ENCODE measurements at places on chromosomes 7 and 10. TPM values are rescaled to one million over a fixed set of nuclear protein-coding genes. Genes with fewer than 3 reads are reported as not detected.
A peak's percentile ranks its signal among the peaks of the same experiment; 100 is the strongest.

CLDN12 gene
- total RNA-seq = 60.8 TPM

SYNPO2L gene
- total RNA-seq = not detected

FZD1 gene
- total RNA-seq = 10.0 TPM

LIPN gene
- not detected for total RNA-seq

TDRD1 gene
- total RNA-seq = under 0.01 TPM

JMJD1C gene
- 355 TPM for total RNA-seq

GNAT3 gene
- not detected for total RNA-seq

TSPAN33 gene
- 4.7 TPM for total RNA-seq

GSTO2 gene
- 0.62 TPM for total RNA-seq

CHAT gene
- 0.62 TPM for total RNA-seq

THSD7A gene
- total RNA-seq = 41.0 TPM

BEND7 gene
- total RNA-seq = 4.8 TPM

CHST15 gene
- total RNA-seq = 58.6 TPM

UTF1 gene
- not detected for total RNA-seq

CYP3A4 gene
- total RNA-seq = not detected

SAP25 gene
- total RNA-seq = not detected

EXOSC1 gene
- 38.7 TPM for total RNA-seq

HKDC1 gene
- total RNA-seq = 2.3 TPM

CUBN gene
- total RNA-seq = 2.3 TPM

FAM241B gene
- 10.1 TPM for total RNA-seq

PDE6C gene
- not detected for total RNA-seq

LRRC18 gene
- total RNA-seq = not detected

DNA sequence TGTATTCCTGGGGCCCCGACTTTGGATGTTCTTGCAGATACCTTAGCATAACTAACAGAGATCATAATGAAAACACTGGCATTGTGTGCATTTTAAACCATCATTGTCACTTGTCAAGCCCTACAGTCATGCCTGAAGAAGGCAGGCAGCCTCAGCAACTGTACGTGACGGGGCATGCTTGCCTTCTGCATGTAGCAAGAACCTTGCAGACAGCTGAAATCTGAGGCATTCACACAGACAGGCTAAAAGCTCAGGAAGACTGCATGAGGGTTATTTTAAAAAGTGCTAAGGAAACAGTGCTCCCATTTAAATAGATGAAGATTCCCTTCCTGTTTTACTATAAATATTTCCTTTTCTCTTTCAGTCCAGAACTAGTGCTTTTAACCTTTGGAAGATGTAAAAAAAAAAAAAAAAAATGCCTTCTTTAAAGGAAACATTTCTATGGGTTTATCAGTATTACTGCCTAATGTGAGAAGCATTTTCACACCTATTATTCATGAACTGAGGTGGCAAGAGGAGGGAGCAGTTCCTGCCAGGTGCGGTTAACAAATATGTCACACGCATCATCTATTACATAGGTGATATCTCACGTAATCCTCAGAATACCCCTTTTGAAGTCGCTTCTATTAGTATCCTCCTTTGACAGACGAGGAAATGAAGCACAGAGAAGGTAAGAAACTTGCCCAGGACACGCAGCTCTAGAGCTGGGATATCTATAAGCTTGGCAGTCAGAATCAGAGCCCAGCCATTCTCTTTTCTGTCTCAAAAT lies 88.1 kb downstream of the PRKCQ start:
- DNase-seq = no peak

DNA sequence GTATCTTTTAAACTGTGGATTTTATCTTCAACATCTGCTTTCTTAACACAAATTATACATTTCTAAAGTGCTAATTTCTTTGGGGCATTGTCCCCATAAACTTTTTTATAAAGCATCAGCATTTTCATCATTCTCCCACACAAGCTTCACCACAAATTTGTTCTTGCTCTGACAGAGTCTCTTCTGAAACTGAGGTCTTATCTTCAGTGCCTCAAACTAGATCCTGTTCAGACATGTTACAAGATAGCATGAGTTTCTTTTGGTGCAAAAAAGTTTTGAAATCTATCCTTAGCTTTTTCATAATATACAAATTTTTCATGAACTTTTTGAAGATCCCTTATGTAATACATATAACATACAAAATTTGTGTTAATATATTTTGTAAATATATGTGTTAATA lies 346.6 kb downstream of the IPMK start:
- no peak for DNase-seq

GRCh38 chr7:2566890-2567678 lies 8.3 kb downstream of the IQCE start:
- peak; percentile 36 for DNase-seq

DNA sequence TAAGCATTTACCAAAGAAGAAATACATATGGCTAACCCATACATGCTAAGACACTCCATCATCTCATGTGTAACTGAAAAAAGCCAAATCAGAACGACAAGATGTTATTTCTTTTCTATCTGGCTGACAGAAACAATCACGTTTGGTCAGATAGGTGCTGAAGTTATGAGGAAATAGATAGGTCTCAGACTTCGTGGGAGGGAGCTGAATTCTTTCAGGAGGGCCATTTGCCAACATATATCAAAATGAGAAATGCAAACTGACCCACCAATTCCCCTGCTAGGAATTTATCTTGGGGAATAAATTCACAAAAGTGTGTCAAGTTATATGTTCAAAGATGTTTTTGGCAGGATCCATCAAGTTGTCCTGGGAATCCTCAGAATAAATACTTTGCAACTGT lies 32.6 kb downstream of the SH3PXD2A start:
- DNase-seq = no peak

GRCh38 chr7:155283565-155284194 lies 14.0 kb upstream of the INSIG1 start:
- no peak for DNase-seq

- DNase-seq = no peak
Observed at GRCh38 chr7:84336303-84336702, 141.7 kb upstream of the SEMA3A start.

- DNase-seq = no peak
Observed at GRCh38 chr7:5541087-5541992, 117.7 kb upstream of the TNRC18 start.

GRCh38 chr10:119896937-119897770 lies 4.6 kb downstream of the SEC23IP start:
- DNase-seq = no peak

- no peak for DNase-seq
Observed at GRCh38 chr10:33192190-33192589, 142.3 kb downstream of the NRP1 start.

GRCh38 chr10:66927971-66928770 lies 2.3 kb downstream of the LRRTM3 start:
- peak; percentile 26 for DNase-seq

GRCh38 chr7:99142727-99143520 lies 984 bp downstream of the SMURF1 start:
- DNase-seq = peak; percentile 89

DNA sequence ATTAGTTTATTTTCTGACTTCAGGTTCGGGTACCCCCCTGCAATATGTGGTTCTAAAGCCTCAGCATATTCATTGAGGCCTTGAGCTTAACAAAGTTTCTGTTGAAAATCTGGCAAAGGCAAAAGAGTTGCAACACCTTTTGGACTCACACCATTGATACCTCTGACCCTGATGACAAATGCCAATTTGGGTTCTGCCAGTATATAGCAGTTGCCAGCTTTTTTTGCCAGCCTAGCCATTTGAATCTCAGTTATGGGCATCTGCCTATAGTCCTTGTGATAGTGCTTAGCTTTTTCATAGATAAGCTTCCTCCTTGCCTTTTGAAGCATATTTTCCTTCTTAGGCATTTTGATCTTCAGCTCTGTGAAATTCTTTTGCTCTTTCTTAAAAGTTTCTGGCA lies 31.9 kb downstream of the LIPJ start:
- DNase-seq = no peak

DNA sequence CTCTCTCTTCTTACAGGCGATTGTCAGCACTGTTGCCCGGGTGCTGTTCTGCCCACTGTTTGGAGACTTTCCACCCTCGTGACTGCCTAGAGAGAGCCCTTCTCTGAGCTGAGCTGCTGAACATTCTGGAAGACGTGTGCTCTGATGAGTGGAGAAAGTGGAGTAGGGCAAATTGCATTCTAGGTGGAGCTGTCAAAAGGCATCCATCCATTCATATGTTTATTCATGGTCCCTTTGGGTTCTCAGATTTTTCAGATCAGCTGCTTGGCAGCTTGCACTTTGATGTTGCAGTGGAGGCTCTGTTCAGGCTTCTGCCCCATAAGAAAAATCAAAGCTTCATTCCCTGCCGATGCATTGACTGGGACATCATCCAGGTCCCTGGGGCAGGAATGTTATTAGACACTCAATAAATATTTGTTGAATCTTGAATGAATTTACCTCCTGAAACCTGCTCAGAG lies 120.7 kb upstream of the EEPD1 start:
- DNase-seq = peak; percentile 17

GRCh38 chr10:19967981-19968380 lies 151.7 kb downstream of the PLXDC2 start:
- no peak for DNase-seq

GRCh38 chr7:28406192-28406591 lies 6.1 kb upstream of the CREB5 start:
- no peak for DNase-seq

- DNase-seq = peak; percentile 44
Observed at GRCh38 chr7:102236592-102237287, 49.9 kb upstream of the SH2B2 start.

DNA sequence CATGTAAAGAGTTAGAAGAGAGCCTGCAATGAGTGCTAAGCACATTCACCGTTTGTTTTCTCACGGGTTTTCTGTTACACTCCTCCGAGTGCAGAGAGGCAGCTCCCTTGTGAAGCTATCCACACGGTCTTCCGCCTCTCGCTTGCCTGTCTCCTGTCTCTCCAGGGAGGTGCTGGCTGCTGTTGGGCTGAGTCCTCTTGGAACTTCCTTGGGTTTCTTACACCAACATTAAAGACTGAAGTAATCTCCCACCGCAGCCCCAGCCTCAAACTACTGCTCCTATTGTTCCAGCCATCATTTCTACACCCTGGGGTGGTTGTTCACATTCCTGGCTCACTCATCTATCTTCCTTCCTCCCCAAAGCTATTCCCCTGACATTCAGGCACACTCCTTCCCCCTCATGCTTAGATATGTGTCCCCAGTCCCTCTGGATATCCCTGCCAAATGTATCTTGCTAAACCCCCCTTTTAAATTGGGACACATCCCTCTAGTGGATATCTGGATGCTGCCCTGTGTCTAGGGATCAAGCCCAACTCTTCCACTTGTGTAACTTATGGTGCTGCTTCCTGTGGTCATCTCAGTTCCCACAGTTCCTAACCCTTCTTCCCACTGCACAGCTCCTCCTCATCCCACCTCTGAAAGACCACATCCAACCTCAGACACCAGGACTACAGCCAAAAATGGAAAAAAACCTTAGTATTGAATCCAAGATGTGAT lies 14.1 kb downstream of the ESYT2 start:
- DNase-seq = no peak

GRCh38 chr7:158698657-158699195 lies 5.9 kb downstream of the NCAPG2 start:
- no peak for DNase-seq

DNA sequence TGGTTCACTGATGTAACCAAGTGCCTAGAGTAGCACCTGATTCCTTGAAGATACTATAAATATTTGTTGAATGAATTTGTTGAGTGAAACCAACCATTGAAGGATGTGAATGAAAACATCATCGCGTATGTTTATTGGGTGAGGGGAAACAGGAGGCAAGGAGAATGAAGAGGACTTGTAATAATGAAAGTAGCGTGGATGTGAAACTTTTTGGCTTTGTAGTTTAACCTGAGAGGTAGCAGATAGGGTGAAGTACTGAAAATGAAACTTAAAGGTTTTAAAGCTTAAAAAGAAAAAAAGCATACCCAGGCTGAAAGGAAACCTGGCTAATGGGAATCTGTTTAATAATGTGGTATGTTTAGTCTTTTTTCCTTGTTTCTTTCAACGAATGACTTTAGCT lies 5.2 kb downstream of the CCNY start:
- DNase-seq = no peak

GRCh38 chr10:31063841-31064240 lies 32.2 kb upstream of the ZNF438 start:
- no peak for DNase-seq

- DNase-seq = no peak
Observed at GRCh38 chr7:74222851-74223710, 13.3 kb downstream of the LAT2 start.

GRCh38 chr10:7913126-7913872 lies 95.0 kb downstream of the TAF3 start:
- DNase-seq = no peak

- no peak for DNase-seq
Observed at GRCh38 chr10:57996536-57996935, 271.2 kb downstream of the IPMK start.

DNA sequence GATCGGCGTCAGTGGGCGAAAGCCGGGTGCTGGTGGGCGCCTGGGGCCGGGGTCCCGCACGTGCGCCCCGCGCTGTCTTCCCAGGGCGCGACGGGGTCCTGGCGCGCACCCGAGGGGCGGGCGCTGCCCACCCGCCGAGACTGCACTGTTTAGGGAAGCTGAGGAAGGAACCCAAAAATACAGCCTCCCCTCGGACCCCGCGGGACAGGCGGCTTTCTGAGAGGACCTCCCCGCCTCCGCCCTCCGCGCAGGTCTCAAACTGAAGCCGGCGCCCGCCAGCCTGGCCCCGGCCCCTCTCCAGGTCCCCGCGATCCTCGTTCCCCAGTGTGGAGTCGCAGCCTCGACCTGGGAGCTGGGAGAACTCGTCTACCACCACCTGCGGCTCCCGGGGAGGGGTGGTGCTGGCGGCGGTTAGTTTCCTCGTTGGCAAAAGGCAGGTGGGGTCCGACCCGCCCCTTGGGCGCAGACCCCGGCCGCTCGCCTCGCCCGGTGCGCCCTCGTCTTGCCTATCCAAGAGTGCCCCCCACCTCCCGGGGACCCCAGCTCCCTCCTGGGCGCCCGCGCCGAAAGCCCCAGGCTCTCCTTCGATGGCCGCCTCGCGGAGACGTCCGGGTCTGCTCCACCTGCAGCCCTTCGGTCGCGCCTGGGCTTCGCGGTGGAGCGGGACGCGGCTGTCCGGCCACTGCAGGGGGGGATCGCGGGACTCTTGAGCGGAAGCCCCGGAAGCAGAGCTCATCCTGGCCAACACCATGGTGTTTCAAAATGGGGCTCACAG lies 1.1 kb downstream of the EGFR start:
- no peak for DNase-seq

- DNase-seq = no peak
Observed at GRCh38 chr10:51371743-51372142, 297.5 kb downstream of the PRKG1 start.

- no peak for DNase-seq
Observed at GRCh38 chr10:129972966-129973673, 9.0 kb upstream of the EBF3 start.

GRCh38 chr10:21234761-21235160 lies 290.7 kb downstream of the SKIDA1 start:
- DNase-seq = no peak

DNA sequence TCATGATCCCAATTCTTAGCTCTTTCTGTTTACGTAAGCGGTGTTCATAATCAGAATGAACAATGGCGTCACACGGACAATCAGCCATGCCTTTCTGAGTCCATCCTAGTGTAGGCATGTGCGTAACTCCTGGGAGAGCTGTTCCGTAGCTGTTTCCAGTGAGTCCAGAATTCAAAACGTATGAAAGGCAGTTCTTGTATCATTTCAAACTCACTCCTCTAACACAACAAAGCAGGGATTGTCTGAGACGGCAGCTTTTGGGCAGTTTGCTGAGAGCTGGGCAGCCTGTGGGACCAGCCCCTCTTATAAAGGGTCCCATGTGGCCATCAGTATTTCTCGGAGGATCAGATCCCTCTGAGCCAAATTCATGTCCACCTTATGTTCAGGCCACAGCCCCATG lies 43.4 kb downstream of the PSPH start:
- DNase-seq = no peak

GRCh38 chr10:43128958-43129706 lies 9.1 kb upstream of the CSGALNACT2 start:
- no peak for DNase-seq
